ENCODE measurements at places on chromosomes 4 and X.

DNA sequence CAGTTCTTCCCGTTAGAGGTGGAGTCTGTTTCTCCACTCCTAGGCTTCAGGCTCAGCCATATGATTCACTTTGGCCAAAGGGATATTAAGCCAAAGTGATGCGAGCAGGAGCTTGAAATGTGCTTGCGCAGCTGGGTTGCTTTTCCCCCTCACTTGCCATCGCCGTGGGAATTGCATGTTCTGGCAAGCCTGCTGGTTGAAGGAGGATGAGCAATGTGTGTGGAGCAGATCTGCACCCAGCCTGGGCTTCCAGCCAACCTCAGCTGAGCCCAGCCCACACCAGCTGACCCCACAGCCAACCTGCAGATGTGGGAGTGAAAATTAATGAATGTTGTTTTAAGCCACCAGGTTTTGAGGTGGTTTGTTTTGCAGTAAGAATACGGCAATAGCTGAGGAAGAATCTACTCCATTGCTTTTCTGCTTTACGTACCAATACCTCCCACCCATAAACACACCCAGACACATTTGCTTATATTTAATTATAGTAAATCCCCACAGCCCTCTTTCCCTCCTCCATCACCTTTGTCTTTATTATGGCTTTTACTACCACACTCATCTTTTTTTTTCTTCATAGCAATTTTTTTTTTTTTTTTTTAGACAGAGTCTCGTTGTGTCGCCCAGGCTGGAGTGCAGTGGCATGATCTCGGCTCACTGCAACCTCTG is 132.8 kb upstream of the FUNDC1 start:
- DNase-seq, result peak; percentile 89

DNA sequence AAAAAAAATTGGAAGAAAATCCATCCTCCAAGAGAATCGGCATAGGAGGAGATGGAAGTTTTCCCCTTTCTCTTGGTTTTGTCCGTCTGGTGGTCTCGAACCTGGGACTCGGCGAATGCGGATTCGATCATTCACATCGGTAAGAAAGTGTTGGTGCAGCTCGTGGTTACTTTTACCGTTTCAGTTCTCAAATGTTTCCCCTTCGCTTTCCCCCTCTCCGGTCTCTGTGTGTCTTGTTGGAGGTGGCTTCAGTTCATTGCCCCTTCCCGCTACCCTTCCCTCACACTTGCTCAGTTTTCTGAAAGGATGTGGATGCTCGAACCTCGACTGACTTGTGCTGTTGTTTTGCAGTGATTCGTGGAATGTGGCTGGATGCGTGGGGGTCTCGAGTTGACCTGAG is 840 bp downstream of the GRID2 start:
- no peak for DNase-seq

- DNase-seq, result no peak
Observed at GRCh38 chr4:20984576-20984836, 284.2 kb downstream of the PACRGL start.

GRCh38 chr4:80576796-80577195 is 241.3 kb downstream of the CFAP299 start:
- no peak for DNase-seq

DNA sequence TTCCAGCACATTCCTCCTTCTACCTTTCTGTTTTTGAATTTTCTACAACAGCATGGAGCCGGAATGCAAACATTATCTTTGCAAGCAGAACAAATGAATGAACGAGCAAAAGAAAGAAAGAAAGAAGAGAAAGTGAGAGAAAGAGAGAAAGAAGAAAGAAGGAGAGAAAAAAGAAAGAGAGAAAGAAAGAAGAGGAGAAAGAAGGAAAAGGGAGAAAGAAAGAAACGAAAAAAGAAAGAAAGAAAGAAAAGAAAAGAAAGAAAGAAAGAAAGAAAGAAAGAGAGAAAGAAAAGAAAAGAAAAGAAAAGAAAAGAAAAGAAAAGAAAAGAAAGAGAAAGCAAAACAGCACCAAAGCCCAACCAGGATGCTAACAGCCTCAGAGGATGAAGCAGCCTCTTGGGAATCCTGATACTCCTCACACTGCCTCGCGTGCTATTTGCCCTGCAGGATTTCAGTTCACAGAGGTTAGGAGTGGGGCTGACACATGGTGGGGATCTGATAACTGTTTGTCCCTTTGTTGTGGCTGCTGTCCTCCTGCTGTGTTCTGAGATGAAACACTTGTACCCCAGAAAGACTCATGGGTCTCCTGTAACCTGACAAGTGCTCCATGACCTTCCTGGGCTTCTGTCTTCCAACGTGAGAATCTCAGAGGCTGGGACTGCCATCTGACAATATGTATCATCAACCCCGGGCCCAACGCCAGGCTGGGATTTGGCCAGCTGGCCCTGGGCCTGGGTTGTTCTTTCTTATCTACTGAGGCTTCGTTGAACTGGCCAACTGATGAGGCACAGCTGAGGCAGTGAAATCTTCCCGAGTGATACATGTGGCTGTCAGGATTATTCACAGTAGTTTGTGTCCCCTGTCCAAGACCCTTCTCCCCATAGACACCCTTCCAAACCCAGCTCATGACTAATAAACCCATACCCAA is 61.0 kb downstream of the SEPSECS start:
- peak; percentile 12 for DNase-seq

DNA sequence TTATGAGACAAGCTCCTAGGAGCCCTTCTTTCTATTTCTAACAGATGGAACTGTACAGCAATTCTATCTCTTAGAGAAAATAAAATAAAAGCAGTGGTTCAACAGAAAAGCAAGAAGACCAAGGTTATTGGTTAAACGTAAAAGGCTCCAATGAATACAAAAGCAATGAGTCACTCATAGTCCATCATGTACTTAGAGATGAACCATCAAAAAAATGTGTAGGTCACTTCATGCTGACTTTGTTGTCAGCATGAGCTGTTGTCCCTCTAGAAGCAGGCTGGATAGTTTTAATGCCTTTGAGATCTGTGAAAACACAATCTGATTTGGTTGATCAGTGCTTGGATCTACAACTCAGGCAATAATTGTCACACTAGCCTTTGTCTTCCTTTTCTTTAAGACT is 378.6 kb upstream of the ANXA10 start:
- DNase-seq, result no peak

GRCh38 chr4:155712846-155713245 is 46.0 kb upstream of the GUCY1B1 start:
- no peak for DNase-seq

DNA sequence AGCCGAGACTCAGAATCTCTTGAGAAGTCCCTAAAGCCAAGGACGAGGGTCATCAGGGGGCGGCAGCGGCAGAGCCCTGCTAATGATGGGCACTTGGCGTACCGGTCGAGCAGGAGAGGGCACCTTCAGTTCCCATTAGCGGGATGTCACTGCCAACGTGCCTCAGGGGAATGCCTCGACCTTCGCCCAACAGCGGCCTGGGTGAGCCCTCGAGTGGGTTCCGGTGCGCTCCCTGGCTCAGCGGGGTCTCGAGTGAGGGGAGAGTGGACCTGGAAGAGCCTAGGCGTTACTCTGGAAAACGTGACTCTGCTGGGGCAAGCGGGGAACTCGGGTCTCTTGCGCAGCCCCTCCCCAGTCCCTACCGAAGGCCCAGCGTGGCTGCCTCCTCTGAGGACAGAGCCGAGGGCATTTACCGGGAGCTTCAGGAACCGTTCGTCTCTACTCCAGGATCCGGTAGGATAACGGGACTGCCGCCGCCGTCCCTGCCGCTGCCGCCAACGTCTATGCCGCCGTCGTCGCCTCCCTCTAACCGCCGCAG is 36.9 kb downstream of the PGRMC1 start:
- no peak for DNase-seq

- DNase-seq, result peak; percentile 91
Observed at GRCh38 chr4:73816814-73817213, 19.7 kb upstream of the CXCL6 start.

DNA sequence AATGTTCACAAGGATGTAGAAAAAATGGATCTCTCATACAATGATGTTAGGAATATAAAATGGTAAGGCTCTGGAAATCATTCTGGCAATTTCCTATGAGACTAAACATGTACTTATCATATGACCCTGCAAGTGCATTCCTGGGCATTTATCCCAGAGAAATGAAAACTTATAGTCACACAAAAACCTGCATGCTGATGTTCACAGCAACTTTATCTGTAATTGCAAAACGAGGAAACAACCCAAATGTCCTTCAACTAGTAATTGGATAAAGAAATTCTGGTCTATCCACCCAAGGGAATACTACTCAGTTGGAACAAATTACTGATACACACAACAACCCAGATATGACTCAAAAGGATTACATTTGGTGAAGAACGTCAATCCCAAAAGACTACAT is 14.5 kb downstream of the ZCCHC18 start:
- DNase-seq, result no peak

DNA sequence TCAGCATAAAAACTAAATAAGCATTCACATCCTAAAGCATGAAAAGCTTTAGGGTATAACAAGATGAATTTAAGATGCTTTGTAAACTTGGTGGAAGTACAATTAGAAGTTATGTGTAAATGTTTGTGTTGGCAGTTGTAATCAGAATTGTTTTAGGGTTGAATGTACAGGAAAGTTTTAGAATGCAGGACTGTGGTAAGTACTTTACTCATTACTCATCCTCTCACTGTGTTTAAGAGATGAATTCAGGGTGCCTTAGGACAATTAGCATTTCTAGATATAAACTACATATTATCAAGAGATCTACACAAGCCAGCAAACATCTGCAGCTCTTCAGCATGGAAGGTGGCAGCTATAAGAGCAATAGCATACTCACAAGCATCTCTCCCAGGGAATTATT is 77.5 kb upstream of the ELOVL6 start:
- no peak for DNase-seq

GRCh38 chr4:43411226-43411625 is 518.7 kb downstream of the GRXCR1 start:
- DNase-seq, result no peak

- DNase-seq, result no peak
Observed at GRCh38 chrX:6363188-6363587, 134.5 kb upstream of the NLGN4X start.

DNA sequence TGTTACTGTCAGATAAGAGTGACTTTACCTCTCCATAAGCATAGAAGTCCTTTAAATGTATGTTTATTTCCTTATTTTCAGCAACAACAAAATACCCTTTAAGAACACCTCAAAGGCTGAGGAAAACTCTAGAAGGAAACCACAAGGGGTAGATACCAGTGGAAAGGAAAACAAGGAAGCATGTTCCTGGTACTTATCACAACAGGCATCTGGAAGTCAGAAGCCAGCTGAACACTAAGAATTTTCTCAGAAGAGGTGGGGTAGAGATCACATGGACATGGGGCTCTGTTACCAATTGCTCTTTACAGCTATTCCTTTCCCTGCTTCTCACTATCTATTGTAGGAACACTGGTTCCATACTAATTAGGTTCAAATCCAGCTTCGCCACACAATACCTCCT is 51.5 kb upstream of the BEND2 start:
- no peak for DNase-seq

DNA sequence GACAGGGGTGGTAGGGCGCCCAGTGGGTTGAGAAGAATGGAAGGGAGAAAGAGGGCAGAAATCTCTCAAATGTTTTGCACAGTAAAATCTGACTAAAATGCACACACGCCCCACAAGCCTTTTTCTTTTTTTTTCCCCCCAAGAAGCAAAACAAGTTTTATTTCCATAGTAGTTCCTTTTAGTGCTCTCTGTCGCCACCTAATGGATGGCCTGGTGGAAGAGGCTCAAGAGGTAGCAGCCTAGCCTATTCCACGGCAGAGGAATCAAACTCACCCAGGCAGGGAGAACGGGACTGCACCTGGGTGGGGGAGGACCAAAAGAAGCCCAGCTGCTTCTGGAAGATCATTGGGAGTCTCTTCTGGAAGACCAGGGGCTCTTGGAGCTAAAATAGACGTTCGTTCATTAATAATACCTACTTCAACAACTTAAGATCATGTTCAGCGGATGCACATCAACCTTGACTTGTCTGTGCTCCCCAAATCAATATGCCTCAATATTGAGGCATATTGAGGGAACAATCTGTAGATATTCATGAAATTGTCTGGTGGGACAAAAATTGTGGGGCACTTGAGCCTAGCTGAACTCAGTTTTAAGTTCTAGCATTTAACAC is 31.6 kb upstream of the IRAK1 start:
- no peak for DNase-seq

GRCh38 chrX:2635342-2635741 is 55.8 kb upstream of the CD99 start:
- no peak for DNase-seq

DNA sequence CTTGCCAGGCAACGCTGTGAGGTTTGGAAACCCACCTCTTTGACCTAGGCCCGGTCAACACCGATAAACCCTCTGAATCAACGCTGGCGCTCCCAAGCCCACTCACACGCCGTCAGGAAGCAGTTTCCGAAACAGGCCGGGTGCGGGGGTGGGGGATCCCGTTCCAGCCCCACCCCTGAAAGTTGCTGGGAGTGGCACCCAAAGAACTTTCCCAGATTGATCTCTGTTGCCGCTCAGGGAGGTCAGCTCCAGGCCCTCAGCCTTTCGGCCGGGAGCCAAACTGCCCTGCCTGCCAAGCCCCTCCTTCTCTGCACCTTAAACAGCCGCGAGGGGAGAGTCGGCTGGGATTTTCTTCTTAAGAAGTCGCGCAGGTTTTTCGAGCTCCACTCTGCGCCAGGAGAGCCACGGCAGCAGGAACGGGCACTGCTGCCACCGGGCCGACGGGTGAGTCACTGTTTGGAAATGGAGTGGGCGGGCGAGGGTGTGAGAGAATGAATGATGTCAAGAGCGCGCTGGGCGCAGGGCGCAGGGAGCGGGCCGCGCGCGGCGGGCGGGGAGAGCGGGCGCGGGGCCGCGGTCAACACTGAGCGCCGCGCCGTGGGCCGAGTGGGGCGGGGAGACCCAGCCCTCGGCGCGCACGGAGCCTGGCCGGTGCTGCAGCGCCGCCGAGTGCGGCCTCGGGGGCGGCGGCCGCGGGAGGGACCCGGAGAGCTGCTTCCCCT is at the start of gene SGMS2:
Gene SGMS2, plus strand, starts transcription at position 583 of the 722 bp plus-strand sequence. CDS start 70,622 bp downstream, outside the sequence.
- peak; percentile 91 for DNase-seq

DNA sequence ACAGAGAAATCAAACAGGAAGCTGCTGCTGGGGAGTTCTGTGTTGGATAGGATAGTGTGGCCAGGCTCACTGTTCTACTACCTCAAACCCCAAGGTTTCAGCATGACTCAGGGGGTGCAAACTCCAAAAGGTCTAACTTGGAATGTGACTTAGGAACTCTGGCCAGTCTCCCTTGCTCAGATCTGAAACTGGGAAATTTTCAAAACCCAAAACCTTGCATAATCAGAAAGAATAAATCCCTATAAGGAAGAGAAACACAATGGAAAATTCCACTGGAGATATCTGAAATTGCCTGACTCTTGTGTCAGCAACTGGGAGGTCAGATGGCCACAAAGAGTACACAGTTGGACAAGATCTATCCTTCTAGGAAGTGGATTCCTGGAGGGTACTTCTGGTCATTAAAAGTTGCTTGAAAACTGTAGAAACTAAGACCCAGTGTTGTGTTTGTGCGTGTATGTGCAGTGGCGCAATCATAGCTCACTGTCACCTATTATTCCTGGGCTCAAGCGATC is 58.0 kb downstream of the PPEF2 start:
- DNase-seq, result no peak

- DNase-seq, result no peak
Observed at GRCh38 chr4:40046311-40046980, 10.2 kb upstream of the N4BP2 start.

GRCh38 chr4:159685340-159686092 is 582.6 kb downstream of the RAPGEF2 start:
- DNase-seq, result no peak

Measured in epithelial cell of prostate (primary cell).